Transverse colon (tissue), 4 donors: ENCODE measurements at places on chromosomes 1 and 21.

DNA sequence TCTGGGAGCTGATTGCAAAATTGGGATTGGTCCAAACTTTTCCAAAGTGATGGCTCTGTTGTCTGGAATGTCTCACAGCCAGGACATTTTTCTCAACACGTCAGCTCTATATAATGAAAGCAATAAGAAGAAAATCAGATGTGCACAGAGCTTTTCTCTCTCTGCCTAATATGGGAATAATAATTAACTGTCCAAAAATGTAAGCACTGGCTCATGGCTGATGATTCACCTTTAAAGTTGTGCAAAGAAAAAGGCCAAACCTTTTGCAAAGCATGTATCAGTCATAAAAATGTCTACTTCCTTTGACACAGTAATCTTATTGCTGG, 30.4 kb downstream of the ZNF281 start:
- DNase-seq, result no peak

- DNase-seq, result no peak
Measured at GRCh38 chr1:234843946-234844345, 234.0 kb upstream of the IRF2BP2 start.

DNA sequence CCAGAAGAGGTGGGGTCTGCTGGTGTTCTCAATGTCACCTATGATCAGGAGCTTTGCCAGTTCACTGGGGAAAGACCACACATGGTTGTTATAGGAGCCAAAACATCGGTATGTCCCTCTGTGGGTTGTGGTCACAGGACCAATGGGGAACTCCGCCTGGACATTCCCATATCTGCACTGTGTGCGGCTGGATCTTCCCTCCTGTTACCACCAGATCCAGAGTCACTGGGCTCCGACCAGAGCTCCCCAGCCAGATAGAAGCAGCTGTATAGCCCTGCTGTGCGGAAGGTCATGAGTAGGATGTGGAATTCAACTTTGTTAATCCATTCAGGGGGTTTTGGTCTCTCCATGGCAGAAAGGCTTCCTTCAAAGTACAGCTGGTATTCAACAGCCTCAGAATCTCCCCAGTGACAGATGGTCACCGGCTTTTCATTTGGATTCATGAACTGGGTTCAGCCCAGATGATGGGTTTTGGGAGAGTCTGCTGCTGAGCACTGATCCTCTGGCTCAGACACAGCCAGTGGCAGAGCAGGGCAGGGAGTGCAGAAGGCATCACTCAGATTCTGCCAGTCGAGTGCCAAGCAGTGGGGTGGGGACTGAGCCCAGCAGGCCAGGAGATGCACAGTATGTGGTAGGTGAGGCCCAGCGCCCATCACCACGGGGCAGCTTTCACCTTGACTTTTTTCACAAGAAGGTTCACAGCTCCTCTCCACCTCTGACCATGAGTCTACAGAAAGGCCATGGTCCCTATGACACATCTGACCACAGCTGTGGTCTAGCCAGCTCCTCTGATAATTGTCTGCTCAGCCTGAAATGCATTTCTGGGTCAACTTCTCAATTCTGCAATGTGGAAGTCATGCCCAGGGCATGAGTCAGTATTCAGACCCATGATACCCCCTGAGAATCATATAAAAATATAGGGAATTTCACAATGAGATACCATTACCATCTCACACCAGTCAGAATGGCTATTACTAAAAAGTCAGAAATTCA, 2.9 kb upstream of the SHCBP1L start:
- no peak for DNase-seq

DNA sequence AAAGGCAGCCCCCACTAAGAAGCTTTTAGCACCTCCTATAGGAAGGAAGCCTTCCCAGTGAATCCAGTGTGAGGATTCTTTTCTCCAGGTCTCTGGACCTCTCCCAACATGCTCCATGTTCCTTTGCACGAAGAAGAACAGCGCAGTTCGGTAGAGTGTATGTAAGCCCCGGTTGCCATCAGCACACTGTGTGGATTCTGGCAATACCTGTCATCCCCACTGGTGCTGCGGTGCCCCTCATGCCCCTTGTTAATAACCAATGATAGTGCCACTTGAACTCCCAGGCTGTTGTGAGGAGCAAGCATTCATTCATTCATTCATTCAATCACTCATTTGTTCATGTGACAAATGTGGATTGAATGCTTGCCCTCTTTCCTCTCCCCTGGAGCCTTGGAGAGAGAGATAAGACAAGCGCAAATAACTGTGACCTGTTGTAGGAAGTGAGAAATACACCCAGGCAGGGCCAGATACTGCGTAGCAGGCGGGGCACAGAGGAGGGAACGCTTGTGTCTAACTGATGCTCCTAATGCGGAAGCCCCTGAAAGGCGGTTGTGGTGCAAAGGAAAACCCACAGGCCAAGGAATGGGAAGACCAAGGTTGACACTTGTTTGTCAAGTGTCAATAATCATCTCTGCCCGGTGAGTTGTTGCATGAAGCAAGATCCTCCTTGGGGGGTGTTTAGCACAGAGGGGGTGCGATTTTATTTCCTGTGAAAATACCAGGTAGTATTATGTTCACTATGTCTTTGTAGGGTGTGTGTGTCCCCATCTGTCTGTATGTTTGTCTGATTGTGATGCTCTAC, 9.8 kb downstream of the LGR6 start:
- DNase-seq, result no peak

DNA sequence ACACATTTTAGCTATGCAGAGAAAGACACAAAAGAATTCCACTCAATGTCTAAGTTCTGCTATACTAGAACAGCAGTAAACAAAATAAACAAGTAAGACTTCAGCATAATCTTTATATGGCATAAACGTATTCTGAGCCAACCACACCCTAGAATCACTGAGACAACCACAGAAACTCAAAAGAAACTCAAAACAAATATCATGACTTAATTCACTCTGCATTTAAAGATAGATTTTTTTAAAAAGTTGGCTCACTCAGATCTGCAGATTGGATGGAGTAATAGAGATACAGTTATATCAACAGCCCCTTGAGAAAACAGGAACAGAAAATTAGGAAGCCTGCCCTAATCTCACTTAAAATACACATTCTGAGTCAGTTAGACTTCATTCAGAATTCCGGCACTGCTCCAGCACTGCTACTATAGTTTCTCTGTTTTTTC, 95.0 kb downstream of the COL24A1 start:
- no peak for DNase-seq

DNA sequence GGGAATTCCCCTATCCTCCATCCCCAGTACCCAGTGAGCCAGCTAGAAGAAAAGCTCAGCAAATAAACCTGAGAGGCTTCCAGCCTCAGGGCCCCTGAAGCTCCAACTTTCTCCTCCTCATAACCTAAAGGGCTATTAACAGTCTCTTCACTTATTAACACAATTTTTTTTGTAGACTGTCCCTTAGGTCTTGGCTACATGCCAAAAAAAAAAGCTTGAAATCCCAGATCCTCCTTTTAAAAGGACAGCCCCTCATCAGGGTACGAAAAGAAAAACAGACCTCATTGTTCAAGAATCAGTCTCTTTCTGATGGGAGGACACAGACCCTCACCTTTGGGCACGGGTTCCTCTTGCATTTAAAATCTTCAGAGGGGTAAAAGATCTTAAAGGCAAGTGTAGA, 72.8 kb upstream of the CD1D start:
- no peak for DNase-seq

GRCh38 chr21:41387042-41387819, 25.4 kb downstream of the MX2 start:
- no peak for DNase-seq

DNA sequence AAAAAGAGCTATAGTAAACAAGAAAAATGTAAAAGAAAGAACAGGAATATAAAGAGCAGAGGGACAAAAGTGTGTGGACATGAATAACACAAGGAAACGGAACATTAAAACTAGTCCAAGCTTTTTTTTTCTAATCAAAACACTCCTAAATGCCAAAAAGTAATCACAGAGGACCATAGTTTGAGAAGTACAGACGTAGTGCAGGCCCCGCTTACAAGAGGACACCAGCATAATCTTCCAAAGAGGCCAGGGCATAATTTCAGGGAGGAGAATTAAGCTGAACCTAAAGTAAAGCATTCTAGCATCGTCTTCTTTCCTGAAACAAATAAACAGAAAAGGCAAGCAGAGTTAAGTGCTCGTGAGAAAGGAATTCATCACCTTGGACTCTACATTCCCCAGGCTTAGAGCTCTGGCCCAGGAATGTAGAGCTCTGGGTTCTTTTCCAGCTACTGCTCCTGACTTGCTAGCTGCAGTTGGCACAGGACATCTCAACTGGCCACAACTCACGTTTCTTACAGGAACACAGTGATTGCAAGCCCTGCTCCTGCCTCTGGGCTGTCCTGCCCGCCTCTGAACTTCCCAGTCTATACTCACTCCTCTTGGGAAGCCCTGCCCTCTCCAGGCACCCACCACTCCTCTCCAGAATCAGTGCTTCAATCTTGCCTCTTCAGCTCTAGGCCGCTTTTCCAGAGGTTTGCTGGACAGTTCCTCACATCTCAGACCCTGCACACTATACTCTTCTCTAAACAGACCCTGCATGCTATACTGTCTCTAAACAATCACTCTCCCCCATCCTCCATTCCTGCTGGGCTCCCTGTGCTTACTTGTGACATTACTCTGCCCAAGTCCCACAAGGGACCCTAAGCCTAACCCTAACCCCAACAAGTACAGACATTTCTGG, 9.8 kb downstream of the RGS8 start:
- no peak for DNase-seq

DNA sequence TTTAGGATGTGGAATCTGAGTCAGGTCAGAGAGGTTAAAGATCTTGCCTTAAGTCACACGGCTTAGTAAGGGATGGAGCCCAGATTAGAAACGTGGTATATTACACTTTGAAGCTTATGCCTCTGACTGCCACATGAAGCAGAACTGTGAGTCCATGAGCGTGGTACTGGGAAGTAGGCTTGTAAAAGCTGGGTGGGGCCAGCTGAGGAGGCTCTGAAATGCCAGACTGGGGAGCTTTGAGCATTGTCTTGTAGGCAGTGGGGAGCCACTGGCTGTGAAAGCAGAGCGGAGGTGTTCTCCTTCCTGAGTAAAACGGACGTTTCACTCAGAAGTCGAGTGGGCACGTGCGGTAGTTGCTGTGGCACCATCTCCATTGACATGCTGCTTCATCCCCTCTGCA, 72.6 kb upstream of the USP24 start:
- DNase-seq, result no peak

DNA sequence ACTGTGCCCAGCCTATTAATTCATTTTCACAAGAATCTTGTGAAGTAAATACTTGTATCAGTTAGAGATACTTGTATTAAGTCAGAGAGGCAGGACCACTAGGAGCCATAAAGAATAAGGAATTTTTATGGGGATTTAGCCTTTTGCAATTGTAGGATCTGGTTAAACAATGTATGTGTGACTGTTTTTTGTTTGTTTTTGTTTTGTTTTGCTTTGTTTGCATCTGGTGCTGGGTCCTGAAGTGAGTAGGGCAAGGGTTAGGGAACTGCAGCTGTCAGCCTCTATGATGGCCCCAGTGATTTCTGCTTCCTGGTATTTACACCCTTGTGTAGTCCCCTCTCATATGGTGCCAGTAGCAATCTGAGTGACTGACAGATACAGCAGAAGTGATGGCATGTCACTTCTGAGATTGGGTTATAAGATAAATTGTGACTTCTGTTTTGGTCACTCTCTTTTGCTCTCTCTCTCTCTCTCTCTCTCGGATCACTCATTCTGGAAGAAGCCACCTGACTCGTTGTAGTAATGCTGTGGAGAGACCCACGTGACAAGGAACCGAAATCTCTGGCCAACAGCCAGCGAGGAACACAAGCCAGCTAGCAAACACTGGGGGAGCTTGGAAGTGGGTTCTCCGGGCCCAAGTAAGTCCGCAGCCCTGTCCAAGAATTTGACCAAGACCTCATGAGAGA, 96.2 kb upstream of the MARK1 start:
- DNase-seq, result no peak

- no peak for DNase-seq
Measured at GRCh38 chr1:206656936-206657335, 21.6 kb downstream of the DYRK3 start.

GRCh38 chr1:155026154-155026553, 7.4 kb downstream of the DCST2 start:
- no peak for DNase-seq

DNA sequence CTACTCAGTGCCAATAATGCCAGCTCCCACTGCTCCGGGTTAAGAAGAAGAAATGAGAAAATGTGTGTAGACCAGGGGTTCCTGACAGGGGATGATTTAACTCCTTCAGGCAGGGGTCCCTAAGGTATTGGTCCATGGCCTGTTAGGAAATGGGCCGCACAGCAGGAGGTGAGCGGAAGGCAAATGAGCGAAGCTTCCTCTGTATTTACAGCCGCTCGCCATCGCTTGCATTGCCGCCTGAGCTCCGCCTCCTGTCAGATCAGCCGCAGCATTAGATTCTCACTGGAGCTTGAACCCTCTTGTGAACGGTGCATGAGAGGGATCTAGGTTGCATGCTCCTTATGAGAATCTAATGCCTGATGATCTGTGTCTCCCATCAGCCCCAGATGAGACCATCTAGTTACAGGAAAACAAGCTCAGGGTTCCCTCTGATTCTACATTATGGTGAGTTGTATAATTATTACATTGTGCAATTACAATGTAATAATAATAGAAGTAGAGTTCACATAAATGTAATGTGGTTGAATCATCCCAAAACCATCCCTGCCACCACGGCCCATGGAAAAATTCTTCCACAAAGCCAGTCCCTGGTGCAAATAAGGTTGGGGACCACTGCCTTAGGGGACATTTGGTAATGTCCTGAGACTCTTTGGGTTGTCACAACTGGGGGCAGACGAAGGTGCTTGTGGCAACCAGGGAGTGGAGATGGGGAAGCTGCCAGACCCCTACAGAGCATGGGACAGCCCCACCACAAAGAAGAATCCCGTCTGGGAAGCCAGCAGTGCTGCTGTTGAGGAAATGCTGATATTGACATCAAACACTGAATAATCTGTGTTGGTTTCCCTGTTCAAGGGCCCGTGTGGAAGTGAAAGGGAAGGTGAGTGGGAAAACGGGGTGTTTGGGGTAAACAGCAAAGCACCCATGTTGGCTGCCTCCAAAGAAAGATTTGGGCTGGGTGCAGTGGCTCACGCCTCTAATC, 60.8 kb downstream of the DHRS3 start:
- no peak for DNase-seq

GRCh38 chr1:44822131-44822701, 13.9 kb downstream of the BTBD19 start:
- no peak for DNase-seq

- DNase-seq, result no peak
Measured at GRCh38 chr1:203935321-203935720, 73.9 kb downstream of the SNRPE start.

- DNase-seq, result no peak
Measured at GRCh38 chr1:183368213-183369108, 49.7 kb downstream of the NMNAT2 start.
